Fibroblast of the aortic adventitia (primary cell): ENCODE measurements at places on chromosomes 3 and 15.
A peak's percentile ranks its signal among the peaks of the same experiment; 100 is the strongest.

DNA sequence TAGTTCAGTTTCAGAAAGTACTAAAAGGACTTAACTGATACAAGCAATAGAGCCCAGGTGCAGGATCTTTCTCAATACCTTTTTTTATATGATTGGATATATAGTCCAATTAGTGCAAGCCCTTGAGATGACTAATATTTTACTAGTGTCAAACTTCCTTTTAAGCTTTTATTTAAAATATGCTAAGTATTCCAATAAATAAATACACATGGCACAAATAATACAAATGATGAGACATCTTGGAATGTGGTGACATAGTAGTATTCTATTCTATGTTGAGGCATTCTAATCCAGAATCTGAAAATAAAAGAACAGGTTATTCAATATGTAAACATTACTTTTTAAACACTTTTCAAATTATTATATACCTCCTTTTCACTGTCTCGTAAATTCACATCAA lies 670.0 kb downstream of the SI start:
- DNase-seq: no peak

GRCh38 chr3:196492080-196492479 lies 11.5 kb downstream of the RNF168 start:
- DNase-seq: no peak

DNA sequence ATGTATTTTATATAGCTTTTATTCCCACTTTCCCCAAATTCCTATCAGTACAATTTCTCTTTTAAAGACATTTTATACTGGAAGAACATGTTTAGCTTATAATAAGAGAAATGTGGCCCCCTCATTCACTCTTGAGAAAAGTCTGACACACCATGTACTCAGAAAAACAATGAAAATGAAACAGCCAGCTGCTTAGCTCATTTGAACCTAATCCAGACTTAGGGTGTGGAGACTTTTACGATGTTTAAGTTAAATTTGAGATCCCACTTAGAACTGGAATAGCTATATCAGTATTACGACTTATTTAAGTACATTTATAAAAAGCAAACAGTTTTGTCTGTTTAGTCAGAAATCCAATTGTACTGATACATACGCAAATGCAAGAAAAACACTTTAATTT lies 252.3 kb upstream of the ARRDC4 start:
- DNase-seq: no peak

- DNase-seq: no peak
These were observed 13.4 kb upstream of the BMF start for GRCh38 chr15:40121911-40122638.

DNA sequence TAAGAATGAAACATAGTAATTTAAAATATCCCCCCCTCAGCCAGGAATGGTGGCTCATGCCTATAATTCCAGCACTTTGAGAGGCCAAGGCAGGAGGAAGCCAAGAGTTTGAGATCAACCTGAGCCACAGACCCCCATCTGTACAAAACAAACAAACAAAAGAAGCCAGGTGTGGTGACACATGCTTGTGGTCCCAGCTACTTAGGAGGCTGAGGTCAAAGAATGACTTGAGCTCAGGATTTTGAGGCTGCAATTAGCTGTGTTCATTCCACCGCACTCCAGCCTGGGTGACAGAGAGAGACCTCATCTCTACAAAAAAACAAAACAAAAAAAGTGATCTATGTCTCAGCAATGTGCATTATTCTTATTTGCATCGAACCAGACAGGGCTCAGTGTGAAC lies 800.8 kb downstream of the MCTP2 start:
- no peak for DNase-seq

DNA sequence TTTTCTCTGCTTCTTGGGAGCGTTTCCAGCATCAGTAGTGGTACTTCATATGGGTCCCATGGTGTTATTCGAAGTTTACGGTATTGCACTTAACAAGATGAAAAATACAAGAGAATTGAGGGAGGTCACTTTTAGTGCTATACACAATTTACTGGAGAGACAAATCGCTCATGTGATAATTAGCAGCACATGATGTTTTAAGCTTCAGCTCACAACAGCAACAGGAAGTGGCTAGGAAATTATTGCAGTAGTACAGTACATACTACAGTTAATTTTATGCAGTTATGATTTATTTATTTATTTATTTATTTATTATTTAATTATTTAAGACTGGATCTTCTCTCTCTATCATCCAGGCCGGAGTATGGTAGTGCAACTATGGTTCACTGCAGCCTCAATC lies 14.4 kb upstream of the DCAF1 start:
- no peak for DNase-seq

GRCh38 chr15:101145362-101145761 lies 106.5 kb downstream of the CHSY1 start:
- no peak for DNase-seq

DNA sequence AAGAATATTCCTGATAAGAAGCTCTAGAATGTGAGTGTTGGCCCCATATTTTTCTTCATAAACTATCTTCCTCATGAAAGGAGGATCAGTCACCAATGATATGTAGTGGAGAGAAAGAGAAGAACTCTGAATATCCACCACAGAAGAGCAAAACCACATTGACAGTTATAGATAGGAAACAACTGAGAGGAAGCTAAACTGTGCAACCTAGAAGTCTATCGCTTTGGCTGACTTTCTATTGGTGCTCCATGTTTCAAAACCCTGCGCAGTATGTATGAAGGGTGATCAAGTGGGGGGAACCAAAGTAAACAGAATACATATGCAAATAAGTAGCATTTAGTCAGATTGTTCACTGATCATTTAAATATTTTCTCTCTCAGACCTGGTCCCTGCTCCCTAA lies 41.0 kb upstream of the ZNF280D start:
- no peak for DNase-seq

DNA sequence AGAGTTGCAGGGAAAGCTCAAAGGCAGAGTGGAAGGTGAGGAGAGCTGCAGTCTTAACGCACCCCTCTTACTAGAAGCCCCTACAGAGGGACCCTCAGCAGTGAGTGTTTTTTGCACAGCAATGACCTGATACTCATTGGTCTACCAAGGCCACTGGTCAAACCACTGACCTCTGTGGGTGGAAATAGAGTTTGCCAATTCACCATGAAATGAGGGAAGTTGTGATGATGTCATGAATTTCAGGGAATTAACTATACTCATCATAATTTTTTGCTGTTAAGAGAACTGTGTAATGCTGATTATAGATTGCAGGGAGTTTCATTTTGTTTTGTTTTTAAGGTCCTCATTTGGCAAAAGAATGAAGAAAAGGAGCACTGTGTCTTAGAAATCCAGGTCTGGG lies 101.7 kb upstream of the SMAD3 start:
- no peak for DNase-seq

GRCh38 chr15:63971427-63971805 lies 74.9 kb downstream of the DAPK2 start:
- DNase-seq: no peak

- peak; percentile 48 for DNase-seq
These were observed 1.1 kb downstream of the PLXND1 start for GRCh38 chr3:129605203-129605921.

DNA sequence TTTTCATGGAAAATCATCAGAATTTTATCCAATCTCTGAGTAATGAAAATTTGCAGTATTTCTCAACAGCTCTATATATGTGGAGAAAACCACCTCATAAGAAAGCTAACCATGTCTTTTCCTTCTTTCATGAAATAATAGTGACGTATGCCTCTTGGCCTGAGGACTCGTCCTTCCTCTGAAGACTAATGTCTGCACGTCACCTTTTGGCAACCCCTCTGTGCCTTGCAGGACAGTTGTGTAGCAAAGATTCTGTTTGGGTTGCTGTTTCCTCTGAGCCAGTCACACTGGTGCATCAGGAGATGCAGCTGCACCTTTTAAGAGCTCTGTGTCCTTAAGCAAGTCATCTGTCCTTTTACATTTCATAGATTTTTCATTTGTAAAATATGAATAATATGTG lies 168.9 kb downstream of the TIGIT start:
- DNase-seq: no peak

DNA sequence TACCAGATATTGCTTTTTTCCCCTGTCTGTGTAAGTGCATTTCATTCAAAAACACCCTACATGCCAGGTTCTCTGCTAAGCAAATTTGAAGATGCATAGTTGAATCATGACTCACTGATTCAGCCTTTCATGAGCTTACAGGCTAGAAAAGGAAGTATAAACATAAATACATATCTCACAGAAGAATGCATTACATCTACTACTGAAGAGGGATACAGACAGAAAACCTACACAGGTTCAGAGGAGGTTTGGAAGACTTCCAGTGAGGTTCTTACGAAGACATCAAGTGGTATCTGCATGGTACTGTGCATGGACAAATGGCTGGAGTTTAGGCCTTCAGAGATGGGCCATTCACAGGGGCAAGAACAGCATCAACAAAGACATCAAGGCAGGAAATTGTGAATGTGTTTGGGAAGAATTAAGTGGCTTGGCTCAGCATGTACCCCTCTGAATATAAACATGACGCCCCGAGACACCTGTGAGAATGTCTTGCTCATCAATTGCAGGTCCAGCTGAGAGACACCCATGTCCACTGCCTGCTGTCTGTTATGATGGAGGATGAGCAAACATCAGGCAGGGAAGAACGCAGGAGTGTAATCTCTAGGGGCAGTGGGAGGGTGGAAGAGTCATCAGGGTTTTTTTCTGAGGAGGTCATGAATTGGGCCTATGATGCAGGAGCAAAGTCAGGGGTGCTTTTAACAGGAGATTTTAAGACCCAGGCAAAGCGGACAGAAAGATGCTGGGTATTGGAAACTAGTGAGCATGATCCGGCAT lies 105.1 kb upstream of the GALNT15 start:
- DNase-seq: peak; percentile 95

- no peak for DNase-seq
These were observed 29.2 kb downstream of the STT3B start for GRCh38 chr3:31561891-31562290.

GRCh38 chr3:146375219-146375618 lies 94.1 kb downstream of the PLSCR2 start:
- peak; percentile 45 for DNase-seq

DNA sequence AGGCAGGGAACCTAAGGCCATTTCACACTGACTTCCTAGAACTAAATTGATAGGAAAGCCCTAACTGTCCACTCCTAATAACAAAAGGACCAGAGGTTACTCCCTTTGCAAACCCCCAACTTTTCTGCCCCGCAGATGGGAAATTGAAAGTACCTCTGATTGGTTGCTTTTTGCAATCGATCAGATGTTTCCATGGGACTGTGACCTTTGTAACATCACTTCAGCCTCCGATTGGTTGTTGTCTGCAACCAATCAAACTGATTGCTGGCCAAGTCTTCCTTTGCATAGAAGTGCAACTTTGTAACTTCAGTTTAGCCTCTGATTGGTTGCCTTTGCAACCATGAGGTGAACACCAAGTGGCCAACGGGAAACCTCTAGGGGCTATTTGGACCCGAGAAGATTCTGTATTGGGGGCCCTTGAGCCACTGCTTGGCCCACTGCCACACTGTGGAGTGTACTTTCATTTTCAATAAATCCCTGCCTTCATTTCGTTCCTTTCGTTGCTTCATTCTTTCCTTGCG lies 11.3 kb upstream of the KNL1 start:
- peak; percentile 61 for DNase-seq

GRCh38 chr3:185561374-185561943 lies 9.1 kb upstream of the LIPH start:
- no peak for DNase-seq
